ENCODE measurements at places on chromosomes 11 and 22.

- DNase-seq, result no peak
Observed at GRCh38 chr11:87859636-87860035, 315.6 kb downstream of the RAB38 start.

- DNase-seq, result no peak
Observed at GRCh38 chr22:31248965-31249958, 37.2 kb downstream of the LIMK2 start.

DNA sequence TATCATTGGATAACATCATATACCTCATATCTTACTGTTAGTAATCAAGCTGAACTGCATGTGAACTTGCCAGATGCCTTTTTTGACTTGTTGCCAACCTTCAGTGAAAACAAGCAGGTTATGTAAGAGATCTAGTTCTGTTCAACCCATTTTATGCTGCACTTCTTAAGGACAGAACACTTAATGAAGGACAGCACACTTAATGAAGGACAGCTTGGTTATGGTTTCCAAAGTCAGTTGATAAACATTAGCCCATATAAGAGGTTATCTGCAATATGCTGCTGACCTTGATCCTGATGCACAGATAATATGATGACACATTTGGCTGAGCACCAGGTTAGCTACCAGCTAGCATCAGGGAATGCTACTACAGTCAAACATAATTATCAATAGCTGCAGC lies 358.7 kb upstream of the PDGFD start:
- no peak for DNase-seq

DNA sequence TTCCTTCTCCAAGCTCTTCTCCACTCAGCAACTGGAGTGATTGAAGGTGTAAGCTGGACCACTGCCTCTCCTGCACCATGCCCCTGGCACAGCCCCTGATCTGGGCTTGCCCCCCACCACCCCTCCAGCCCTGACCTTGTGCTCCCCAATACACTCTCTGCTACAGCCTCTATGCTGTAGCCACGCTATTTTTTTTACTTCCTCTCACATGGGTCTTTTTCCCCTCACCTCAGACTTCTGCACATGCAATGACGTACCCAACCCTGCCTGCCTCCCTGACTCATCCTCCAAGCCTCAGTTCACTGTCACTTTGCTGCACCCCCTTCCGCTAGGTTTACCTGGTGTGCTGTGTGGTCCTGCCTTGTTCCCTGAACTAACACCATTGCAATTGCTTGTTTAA lies 9.0 kb downstream of the CSNK2A3 start:
- no peak for DNase-seq

- no peak for DNase-seq
Observed at GRCh38 chr11:115297330-115297729, 206.9 kb downstream of the CADM1 start.

- DNase-seq, result no peak
Observed at GRCh38 chr22:44828193-44828592, 75.8 kb downstream of the ARHGAP8 start.

DNA sequence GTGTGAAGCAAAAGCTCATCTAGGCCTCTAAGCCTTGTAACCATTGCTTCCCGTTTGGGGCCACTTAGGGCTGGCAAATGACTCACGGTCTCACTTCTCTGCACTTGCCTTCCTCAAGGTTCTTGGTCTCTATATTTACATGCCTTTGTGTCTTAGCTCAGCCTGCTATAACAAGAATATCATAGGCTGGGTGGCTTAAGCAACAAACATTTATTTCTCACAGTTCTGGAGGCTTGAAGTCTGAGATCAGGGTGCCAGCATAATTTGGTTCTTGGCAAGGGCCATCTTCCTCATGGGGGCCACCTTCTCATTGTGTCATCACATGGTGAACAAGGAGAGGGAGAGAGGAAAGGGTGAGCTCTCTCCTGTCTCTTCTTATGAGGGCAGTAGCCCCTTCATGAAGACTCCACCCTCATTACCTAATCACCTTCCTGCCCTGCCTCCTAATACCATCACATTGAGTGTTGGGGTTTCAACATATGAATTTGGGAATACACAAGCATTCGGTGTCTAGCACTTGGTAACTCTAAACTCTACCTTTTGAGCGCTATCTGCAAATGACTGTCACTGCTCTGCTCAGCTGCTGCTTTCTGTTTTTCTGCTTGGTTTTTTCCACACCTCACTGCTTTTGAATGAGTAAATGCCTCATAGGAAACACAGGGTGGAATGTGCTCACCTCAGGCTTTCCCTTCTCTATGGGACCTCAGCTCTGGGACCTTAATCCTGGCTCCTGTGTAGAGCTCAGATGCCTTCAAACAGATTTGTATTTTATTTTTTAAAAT lies 16.2 kb upstream of the ME3 start:
- DNase-seq, result no peak

DNA sequence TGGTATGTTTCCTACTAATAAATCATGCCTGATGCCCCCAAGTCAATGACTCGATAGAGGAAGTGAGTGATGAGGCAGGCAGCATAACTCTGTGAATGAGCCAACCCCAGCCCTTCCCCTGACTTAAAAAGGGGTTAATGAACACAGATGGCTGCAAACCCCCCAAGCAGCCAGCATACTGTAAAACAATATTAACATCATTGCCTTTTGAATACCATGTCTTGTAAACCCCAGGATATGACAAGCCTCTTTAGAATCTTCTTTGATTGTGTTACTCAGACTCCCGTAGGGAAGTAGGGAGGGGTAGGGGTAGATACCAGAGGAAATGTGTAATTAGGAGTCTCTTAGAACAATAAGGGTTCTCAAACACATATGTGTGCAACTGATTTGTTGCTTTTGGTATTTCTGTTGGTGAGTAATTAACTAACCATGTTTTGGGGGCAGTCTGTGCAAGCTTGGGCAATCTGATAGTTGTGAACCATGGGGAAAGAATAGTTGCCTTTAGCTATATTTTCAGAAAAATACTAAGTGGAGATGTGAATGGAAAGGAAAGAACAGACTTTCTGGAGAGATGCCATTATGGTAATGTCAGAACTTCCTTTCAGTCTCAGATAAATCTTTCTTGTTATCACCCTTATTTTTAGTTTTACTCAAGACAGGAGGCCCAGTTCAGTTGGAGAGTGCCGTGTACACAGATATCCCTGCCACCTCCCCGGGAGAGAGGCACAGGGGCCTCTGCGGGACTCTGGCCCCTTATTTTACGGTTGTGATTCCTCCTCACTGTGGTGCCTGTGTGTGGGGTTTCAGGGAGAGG lies 701.8 kb downstream of the NTM start:
- no peak for DNase-seq

GRCh38 chr11:123434262-123434661 lies 4.2 kb downstream of the GRAMD1B start:
- DNase-seq, result no peak

DNA sequence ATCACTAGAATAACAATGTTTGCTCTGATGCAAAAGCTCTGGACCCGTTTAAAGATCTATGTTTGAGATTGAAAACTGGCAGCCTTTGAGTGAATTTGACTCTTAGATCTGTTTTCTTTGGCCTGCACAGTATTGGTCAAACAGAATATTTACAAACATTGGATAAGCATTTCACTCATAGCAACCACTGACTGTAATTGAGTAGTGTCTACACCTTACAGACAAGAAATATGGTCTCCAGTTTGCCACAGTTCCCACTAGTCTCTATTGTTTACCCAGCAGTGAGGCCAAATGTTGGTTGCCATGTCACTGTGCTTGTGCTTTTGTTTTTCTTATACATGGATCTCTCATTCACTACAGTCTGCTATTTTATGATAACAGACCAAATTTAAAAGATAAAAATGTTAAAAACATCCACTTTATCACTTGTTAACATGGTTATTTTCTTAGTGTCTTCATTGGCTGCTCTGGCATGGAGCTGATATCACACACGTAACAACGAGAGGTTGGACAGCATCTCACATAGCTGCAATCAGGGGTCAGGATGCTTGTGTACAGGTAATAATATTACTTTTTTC lies 12.2 kb downstream of the ANKRD42 start:
- no peak for DNase-seq

DNA sequence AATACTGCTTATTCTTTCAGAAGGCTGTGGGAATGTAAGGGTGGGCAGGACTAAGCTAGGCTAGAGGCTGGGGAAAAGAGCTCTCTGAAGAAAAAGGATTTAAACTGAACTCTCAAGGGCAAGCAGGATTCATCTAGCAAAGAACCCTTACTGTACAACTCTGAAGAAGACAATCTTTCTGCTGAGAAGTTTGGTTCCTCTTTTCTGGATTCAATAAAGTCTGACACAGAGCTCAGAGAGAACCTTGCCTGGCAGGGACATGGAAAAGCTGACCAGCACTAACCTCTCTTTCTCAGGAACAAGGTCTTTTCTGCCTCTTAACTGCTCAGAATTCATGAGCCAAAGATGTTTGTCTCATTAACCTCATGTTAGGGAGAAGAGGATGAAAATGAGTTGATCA lies 388.4 kb upstream of the DDI1 start:
- DNase-seq, result no peak

DNA sequence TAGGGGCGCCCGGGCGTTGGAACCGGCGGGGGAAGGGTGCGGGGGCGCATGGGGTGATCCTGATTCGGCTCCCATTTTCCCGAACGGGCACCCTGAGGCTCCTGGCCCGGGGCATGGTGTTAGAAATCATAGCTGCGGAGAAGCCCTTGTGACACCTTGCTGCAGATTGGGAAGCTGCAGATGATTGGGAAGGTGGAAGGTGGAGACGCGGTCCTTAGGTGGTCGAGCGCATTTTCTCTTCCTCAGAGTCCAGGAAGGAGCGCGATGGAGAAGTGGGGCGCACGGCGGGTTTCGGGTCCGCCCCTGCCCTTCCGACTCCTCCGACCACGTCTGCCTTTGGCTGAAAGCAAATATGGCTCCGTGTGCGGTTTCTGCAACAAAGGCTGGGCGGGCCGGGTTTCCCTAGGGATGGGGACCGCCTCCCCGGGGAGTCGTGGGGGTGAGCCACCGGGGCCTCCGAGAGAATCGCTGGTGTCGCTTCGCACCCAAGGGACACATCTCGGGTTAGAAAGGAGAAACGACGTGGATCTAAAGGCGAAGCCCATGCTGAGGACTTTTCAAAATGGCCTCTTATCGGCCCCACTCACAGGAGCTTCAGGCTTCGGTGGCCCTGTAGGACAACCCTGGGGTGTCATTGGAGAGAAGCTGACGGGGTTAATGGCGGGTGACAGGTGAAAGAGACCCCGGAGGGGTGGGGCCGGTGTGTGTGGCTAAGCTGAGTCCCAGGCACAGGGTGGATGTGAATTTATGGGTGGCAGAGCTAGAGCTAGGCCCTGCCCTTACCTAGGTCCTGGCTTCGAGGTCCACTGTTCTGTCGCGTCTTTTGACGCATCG lies 707 bp upstream of the FTH1 start:
- no peak for DNase-seq

GRCh38 chr11:133403900-133404299 lies 128.4 kb downstream of the OPCML start:
- DNase-seq, result no peak

- DNase-seq, result no peak
Observed at GRCh38 chr22:41781507-41781906, 19.0 kb upstream of the CCDC134 start.

DNA sequence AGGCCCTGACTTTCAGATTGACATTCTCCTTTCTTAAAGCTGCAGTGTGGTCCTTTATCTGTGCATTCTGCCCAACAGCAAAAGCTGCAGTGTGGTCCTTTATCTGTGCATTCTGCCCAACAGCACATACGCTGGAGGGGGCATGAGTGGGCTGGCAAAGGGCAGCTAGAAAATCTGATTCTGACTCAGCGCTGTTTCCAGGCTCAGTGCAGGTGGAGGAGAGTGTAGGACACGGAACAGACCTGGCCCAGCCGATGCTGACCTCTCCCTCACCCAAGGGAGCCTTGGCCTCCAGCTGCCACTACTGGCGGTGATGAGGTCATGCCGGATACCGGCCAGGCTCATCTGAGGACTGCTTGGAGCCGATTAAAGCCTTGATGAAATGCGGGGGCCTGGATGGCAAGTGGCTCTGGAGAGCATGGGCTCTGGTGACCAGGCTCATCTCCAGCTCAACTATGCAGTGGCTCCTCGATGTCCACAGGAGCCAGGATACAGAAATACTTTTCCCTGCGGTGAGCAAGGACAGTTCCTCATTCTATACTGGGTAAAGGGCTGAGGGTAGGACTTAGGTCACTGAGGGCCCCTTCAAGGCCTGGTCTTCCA lies 84.6 kb downstream of the CLPB start:
- no peak for DNase-seq

GRCh38 chr11:33734441-33735270 lies 1.6 kb downstream of the CD59 start:
- DNase-seq, result no peak

GRCh38 chr11:33630936-33631748 lies 69.5 kb downstream of the C11orf91 start:
- no peak for DNase-seq

DNA sequence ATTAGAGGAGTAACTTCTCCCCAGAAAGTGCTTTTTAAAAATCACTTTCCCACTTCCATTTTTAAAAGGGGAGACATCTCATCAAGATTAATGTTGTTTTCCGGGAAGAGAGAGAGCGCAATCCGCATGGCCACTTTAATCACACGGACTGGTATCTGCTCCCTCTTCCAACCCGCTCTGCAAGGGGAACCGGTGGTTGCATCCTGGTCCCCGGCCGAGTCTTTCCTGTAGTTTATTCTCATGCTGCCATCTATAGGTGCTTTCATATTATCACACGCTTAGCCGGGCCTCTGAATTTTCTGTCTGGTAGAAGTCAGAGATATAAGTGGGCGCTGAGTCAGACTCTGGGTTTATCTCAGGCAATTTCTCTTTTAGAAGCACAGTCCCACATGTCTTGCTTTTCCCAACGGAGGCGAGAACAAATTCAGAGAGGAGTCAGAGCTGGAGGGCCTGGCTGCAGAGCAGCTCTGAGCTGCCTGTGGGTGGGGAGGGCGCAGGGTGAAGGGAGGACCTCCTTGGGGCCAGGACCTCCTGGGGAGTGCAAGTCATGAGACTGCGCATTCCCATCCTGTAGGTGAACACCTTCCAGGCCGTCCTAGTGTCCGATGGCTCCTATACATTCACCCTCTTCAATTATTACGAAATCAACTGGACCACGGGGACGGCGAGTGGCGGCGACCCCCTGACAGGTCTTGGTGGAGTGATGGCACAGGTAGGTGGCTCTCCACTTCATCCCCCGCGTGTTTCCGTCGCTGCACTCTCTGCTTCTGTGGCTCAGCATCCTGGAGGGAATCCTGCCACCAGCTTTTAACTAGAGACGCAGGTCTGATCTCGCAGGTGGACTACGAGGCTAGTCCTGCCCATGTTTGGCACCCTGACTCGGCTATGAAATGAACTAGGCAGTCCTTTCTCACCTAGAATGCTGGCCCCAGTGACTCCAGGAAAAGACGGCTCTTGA lies 11.7 kb downstream of the TECTA start:
- no peak for DNase-seq
